Stimulated activated CD4-positive, alpha-beta T cell treated with anti-CD3 and anti-CD28 coated beads, TNF-alpha, amount 100 ng/mL, for 1 hour (primary cell): ENCODE measurements at places on chromosomes 1 and 21.
A peak's percentile ranks its signal among the peaks of the same experiment; 100 is the strongest.

DNA sequence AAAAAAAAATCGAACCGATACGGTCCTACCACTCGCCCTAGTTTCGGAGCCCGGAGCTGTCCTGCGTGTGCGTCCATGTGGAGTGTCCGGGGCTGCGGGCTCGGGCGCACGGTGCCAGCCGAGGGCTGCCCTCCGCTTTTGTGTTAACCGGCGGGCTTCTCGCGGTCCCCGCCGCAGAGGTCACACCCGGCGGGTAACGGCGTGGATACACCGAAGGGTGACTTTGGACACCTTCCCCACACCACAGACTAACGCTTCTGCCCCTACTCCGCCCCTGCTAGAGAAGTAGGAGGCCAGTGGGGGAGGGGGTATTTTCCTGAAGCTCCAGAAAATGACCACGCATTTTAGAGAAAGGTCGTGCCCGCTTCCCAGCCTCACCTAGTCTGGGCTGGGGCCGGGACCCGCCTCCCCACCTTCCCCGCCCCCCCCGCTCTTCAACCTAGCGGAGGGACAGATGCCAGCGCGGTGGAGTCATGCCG lies 609 bp upstream of the ATF3 start:
- peak; percentile 6 for DNase-seq

GRCh38 chr21:16258844-16259611 lies 529.2 kb downstream of the USP25 start:
- DNase-seq: no peak

GRCh38 chr1:94048413-94049164 lies 72.4 kb downstream of the ABCA4 start:
- DNase-seq: no peak

DNA sequence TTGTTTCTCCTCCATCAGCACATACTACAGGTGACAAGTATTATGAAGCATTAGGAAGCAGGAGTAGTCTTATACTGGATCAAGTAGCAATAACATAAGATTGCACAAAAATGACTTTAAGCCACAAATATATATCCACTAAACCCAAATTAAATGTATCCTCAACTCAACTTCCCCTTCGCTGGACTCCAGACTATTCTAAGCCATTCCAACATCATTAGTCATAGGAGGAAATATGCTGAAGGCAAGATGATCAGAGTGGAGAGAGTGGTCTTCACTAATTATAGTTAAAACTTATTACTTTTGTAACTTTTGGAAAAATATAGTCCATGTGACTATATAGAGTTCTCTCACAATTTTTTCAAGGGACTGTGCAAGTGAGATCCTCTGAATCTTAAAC lies 390.7 kb upstream of the ZP4 start:
- no peak for DNase-seq

GRCh38 chr1:115729756-115730155 lies 38.8 kb downstream of the CASQ2 start:
- DNase-seq: no peak

DNA sequence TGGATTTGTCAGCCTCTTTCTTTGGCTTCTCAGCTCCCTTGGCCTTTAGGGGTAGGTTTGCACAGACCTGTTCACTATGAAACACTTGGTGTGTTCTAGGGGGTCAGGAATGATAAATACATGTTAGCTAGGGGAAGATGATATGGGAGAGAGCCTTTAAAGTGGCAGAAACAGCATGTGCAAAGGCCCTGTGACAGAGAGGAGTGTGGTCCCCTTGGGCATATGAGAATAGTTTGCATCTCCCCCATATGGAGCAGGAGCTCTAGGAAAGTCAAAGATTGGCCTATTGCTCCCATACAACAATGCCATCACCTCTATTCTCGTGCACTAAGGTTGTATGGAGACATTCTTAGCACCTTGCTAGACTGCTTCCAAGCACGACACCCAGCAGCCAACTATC lies 10.7 kb upstream of the NTPCR start:
- DNase-seq: no peak

- DNase-seq: no peak
Observed at GRCh38 chr1:36203554-36204346, 20.5 kb upstream of the THRAP3 start.

DNA sequence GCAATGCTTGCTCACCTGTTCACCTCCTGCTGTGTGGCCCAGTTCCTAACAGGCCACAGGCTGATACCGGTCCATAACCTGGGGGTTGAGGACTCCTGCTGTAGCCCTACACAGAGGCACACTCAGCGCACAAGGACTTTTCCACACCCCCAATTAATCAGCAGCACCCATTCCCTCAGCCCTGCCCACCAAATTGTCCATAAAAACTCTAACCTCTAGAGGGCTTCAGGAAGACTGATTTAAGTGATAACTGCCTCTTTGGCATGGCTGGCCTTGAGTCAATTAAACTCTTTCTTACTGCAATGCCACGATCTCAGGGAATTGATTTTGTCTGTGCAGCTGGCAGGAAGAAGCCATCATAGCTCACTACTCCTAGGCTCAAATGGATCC lies 71.3 kb upstream of the MUTYH start:
- DNase-seq: no peak

- DNase-seq: no peak
Observed at GRCh38 chr1:96989302-96989701, 267.7 kb downstream of the PTBP2 start.

DNA sequence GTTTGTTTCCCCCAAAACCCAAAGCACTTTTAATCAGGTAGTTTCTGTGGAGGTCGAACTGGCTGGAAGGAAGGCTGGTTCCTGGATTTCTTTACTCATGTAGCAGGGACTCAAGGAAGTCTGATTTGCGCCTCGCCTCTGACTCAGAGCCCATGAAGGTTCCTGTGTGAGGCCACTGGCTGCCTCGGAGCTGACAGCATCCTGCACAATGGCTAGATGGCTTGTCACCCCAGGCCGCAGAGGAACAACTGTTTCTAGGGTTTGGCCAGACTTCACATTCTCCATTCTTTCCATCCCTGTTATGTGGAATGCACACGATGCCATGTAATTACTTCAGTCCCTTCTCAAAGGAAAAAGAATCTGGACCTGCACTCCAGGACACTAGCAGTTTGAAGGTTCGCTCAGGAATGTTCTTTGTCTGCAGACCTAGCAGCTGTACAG lies 39.1 kb upstream of the PRSS38 start:
- DNase-seq: no peak

GRCh38 chr21:39601187-39601928 lies 11.4 kb upstream of the B3GALT5 start:
- DNase-seq: no peak

- DNase-seq: no peak
Observed at GRCh38 chr1:70429219-70429618, 18.2 kb downstream of the CTH start.

DNA sequence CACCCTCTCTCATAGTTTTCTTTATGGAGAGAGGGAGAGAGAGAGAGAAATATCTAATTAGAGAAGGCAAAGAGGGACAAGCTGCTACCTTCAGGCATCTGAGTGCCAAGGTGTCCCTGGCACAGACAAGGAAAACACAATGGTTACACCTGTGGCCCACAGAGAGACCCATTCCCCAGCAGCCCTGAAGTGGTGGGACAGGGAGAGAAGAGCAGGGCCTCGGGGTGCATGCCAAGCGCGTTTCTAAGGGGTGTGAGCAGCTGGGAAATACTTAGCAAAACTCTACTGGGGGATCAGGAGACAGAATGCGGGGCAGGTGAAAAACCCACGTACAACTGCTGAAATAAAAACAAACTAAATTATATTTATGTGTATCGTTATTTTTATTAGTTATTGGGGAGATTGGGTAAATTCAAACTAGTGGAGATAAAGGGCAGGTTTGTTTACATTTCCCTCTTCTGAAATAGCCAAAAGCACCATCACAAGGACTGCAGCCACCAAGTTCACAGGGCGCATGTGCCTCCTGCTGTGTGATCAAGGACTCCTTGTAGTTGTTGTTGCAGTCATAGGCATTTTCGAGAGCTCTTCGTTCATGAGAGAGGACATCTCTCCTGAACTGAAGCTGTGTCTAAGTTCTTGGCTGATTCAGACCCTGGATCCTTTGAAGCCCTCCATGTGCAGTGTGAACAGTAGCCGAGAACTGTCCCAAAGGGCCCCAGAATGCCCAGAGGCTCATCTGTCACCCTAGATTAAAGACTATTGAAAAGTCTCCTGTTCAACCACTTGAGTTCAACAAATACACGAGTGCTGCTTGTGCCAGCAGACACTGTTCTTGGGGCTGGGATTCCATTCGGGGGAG lies 737 bp upstream of the SERPINC1 start:
- no peak for DNase-seq

DNA sequence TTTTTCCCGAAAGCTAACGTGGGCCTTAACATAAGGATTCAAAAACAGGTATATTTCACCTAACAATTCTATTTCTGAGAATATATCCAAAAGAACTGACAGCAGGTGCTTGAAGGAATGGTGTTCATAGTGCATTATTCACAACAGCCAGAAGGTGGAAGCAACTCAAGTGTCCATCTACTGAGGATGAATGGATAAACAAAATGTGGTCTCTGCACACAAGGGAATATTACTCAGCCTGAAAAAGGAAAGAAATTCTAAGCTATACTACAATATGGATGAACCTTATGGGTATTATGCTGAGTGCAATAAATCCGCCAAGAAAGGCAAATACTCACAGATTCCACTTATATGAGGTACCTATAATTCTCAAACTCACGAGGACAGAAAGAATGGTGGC lies 6.1 kb upstream of the RIPPLY3 start:
- DNase-seq: no peak

DNA sequence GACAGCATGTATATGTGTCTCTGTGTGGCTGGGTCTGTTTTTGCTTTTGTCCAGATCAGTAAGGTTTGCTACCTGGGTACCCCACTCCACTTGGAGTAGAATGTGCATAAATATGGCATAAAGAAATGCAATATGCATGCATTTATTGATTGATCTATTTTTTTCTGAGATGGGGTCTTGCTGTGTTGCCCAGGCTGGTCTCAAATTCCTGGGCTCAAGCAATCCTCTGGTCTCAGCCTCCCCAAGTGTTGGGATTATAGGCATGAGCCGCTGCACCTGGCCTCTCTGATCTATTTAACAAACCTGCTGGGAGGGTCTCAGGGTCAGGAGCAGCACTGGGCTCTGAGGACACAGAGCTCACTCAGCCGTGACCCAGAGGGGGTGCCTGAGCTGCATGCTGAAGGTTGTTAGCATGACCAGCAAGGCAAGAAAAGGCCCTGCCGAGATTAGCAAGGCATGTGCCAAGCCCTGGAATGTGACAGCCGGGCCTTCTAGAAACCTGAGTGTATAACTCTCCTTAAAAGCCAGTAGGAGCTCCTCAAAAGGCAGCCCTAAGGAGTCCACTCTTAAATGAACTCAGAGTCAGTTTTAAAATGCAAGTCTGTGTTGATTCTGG lies 22.5 kb downstream of the PCSK9 start:
- DNase-seq: no peak

DNA sequence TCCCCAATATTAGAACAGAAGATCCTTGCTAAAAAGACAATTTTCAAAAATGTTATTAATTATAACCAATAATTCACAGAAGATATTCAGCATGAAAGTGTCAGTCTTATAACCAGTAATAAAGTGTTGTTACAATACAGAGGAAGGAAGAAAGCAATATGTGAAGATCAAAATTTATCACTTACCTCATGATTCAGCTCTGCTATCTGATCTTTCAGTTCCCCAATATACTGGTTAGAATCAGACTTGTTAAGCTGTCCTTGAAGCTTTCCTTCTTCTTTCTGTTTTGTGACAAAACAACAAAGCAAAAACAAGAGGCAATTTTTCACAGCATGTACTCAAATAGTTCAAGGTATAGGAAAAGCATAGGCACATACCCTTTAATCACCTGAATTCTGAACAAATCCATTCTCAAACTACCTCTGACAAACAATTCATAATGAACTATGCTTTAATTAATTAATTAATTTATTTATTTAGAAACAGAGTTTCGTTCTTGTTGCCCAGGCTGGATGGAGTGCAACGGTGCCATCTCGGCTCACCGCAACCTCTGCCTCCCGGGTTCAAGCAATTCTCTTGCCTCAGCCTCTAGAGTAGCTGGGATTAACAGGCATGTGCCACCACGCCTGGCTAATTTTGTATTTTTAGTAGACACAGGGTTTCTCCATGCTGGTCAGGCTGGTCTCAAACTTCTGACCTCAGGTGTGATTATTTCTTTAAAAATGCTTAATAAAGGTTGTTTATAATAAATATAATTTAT lies 76.9 kb upstream of the GFI1 start:
- DNase-seq: no peak

DNA sequence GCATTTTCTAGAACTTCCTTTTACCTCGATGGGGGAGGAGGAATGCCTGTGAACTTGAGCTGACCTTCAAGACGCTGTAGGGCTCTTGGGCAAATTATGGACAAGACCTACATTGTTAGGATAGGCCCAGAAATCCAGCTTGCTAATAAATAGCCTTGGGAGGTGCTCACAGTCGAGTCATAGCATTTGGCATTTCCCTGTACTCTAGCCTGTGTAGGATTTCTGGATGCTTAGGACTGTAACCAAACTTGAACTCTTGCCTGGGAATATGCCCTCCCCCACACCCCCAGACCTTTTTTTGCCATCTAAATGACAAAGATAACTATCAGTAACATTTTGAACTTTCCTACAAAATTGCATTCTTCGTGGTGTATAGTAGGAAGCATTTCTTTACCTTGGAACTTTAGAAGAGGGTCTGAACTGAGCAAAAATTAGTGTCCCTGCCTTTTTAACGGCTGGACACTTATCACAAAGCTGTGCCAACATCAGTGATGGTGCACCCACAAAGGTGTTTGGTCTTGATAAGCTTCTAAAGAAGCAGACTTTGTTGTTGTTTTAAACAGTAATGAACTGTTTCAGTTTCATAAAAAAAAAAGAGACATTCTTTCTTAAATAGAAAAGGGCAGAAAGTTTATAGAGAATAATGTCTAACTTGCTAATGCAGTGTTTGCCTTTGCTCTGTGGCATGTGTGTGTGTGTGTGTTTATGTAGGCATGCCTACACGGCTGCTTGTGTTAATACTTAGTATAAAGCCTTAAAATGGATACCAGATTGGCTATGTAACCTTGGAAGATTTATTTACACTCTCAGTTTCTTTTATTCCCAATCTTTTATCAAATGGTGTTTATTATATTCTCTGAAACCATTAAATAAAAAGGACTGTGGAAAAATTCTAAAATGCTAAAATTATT lies 88.2 kb downstream of the NFIA start:
- no peak for DNase-seq

DNA sequence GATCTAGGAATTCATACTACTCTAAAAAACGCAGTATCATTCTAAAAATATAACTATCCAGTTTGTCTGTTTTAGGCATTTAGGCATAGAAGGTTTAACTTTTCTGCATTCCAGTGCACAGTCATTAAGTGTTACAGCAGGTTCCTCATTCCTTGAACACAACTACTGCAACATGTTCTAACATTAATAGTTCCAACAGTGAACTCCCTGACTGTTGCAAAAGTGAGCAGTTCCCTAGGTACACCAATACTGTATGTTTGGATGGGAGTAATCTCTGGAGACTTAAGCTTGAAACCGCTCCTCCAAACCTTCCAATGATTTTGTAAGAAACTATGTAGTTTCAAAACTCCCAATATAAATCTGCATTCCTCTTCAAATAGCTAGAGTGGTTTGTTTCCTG lies 46.2 kb downstream of the UCHL5 start:
- DNase-seq: no peak
